ENCODE measurements at places on chromosomes 6 and 20. TPM values are rescaled to one million over a fixed set of nuclear protein-coding genes. Genes with fewer than 3 reads are reported as not detected.

DEFB124 gene
- not detected for total RNA-seq

CLPSL2 gene
- total RNA-seq: not detected

PTP4A1 gene
- 107 TPM for total RNA-seq

ADGRG6 gene
- 0.35 TPM for total RNA-seq

SIGLEC1 gene
- 0.24 TPM for total RNA-seq

MPC1 gene
- total RNA-seq: 36.3 TPM

BPIFB3 gene
- total RNA-seq: not detected

OPRM1 gene
- total RNA-seq: not detected

LY6G6C gene
- total RNA-seq: not detected

NEDD9 gene
- 39.9 TPM for total RNA-seq

ABHD16B gene
- total RNA-seq: not detected

RAD21L1 gene
- not detected for total RNA-seq

SLC44A4 gene
- not detected for total RNA-seq

TCP11 gene
- not detected for total RNA-seq

ZNF335 gene
- 38.3 TPM for total RNA-seq

ATP9A gene
- 2.0 TPM for total RNA-seq

DYNLT2 gene
- total RNA-seq: 1.4 TPM

TFAP2A gene
- not detected for total RNA-seq

TUBB2B gene
- total RNA-seq: 0.13 TPM

DNA sequence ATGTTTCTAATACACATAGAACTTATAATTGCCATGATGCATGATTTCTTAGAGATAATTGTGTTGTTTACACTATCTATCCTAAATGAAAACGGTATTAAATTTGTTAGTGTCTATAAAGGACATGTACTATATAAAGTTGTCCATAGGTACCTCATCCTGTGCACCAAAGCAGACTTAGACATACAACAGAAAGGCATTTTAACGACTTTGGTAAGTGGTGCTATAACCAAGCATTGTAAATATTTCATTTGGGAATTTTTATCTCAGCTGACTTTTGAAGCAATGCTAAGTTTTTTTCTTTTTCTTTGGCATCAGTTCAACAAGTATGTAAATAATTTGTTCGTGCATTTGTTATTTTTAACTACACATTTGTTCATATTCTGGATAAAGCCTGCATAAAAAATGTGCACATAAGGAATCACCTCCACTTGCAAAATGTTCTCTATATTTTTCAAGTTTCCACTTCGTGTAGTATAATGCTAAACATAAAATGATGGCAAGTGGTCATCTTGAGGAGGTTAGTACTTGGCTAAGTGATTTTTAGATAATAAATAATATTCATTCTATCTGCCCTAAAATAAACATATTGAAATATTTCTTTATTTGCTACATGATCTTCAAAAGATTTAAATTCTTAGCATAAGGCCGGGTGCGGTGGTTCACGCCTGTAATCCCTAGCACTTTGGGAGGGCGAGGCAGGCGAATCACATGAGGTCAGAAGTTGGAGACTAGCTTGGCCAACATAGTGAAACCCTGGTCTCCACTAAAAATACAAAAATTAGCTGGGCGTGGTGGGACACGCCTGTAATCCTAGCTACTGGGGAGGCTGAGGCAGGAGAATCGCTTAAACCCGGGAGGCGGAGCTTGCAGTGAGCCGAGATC lies 6.3 kb upstream of the GJA1 start:
- H3K27ac ChIP-seq: no peak overlapping the region
- H3K36me3 ChIP-seq: no peaks in the 10 kb centered on the region
- no peak for DNase-seq
- no peaks in the 10 kb centered on the region for H3K4me1 ChIP-seq

- H3K4me1 ChIP-seq: no peaks in the 10 kb centered on the region
- no peaks in the 10 kb centered on the region for H3K36me3 ChIP-seq
- no peaks in the 10 kb centered on the region for H3K27me3 ChIP-seq
- no peak overlapping the region for H3K4me3 ChIP-seq
Observed at GRCh38 chr6:134882426-134883038, 67.4 kb downstream of the ALDH8A1 start.

DNA sequence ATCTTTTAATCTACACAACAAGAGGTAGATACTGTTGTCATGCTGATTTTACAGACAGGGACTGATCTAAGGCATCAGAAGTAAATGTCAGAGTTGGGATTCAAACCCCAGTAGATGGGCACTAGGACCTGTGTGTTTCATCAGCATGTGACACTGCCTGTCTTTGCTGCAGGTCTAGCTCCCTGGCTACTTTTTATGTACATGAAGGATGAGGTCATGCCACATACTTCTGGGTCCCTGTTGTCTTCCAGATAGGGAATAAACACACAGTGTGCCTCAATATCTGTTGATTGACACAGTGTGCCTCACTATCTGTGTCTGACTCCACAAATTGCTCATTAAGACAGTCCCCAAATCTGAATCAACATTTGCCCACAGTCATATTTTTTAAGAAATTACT lies 106.9 kb downstream of the TFAP2B start:
- no peak for DNase-seq
- H3K4me3 ChIP-seq: no peak overlapping the region
- no peaks in the 10 kb centered on the region for H3K27me3 ChIP-seq
- H3K27ac ChIP-seq: no peak overlapping the region
- H3K4me1 ChIP-seq: no peaks in the 10 kb centered on the region

DNA sequence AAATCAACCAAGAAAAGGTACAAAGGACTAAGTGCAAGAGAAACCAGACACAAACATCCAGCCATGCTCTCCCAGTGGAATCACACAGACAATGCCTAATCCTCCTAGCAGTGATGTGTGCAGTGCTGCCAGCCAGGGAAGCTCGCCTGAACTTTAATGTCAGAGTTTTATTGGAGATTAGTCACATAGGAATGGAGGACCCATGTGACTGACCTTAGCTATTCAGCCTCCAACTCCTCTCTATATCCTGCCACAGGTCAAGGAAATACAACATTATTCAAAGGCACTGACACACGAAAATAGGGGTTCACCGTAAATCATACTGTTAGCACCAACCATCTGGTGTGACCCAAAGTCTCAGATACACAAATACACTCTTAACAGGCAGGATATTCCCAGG lies 684.6 kb downstream of the DOK5 start:
- H3K27me3 ChIP-seq: no peaks in the 10 kb centered on the region
- H3K4me1 ChIP-seq: no peaks in the 10 kb centered on the region
- no peak for DNase-seq

- H3K4me1 ChIP-seq: no peaks in the 10 kb centered on the region
- H3K27me3 ChIP-seq: no peaks in the 10 kb centered on the region
- no peak overlapping the region for H3K27ac ChIP-seq
- no peak overlapping the region for H3K4me3 ChIP-seq
Observed at GRCh38 chr6:3898265-3898994, 49.3 kb downstream of the FAM50B start.

- H3K36me3 ChIP-seq: peaks cover 12% of the 10 kb centered on the region
- no peaks in the 10 kb centered on the region for H3K27me3 ChIP-seq
- no peak overlapping the region for H3K27ac ChIP-seq
Observed at GRCh38 chr20:58696411-58696961, 3.9 kb downstream of the NPEPL1 start.

GRCh38 chr6:4295783-4296155 lies 160.4 kb upstream of the ECI2 start:
- H3K36me3 ChIP-seq: no peaks in the 10 kb centered on the region
- no peak for DNase-seq
- no peak overlapping the region for H3K4me3 ChIP-seq
- H3K27ac ChIP-seq: no peak overlapping the region
- H3K27me3 ChIP-seq: no peaks in the 10 kb centered on the region

DNA sequence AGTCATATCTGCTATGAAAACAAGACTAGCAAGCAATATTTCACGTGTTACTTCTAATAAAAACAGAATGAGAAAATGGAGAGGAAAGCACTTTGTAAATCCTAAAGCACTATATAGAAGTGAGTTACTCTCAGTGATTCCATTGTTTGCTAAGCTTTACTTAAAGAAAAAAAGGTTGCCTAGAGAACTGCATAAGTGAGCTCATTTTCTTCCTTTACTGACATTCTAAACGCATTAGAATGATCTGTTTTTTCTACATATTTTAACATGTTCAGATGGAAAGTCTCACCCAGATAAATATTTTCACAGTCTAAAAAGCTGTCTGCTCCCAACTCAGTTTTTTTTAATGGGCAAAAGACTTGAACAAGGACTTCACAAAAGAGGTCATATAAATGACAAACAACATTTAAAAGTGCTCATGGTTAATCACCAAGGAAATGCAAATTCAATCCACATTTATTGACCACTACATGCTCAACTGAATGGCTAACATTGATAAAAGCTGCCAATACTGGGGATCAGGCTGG lies 52.9 kb upstream of the AKAP12 start:
- no peak overlapping the region for H3K27ac ChIP-seq
- no peak for DNase-seq
- H3K4me1 ChIP-seq: no peaks in the 10 kb centered on the region
- H3K36me3 ChIP-seq: no peaks in the 10 kb centered on the region
- H3K27me3 ChIP-seq: no peaks in the 10 kb centered on the region

GRCh38 chr6:87274660-87275274 lies 47.6 kb upstream of the SMIM8 start:
- H3K27ac ChIP-seq: no peak overlapping the region
- no peaks in the 10 kb centered on the region for H3K36me3 ChIP-seq
- H3K4me1 ChIP-seq: peaks cover 4% of the 10 kb centered on the region
- no peak for DNase-seq

GRCh38 chr6:26383624-26384417 lies 913 bp downstream of the BTN2A2 start:
- H3K4me1 ChIP-seq: peaks cover 12% of the 10 kb centered on the region
- H3K36me3 ChIP-seq: no peaks in the 10 kb centered on the region

- H3K36me3 ChIP-seq: no peaks in the 10 kb centered on the region
- no peak overlapping the region for H3K27ac ChIP-seq
- H3K27me3 ChIP-seq: no peaks in the 10 kb centered on the region
- DNase-seq: no peak
- no peaks in the 10 kb centered on the region for H3K4me1 ChIP-seq
- H3K4me3 ChIP-seq: no peak overlapping the region
Observed at GRCh38 chr6:41355952-41356351, 20.5 kb downstream of the NCR2 start.

GRCh38 chr6:42255050-42255449 lies 37.4 kb upstream of the MRPS10 start:
- no peaks in the 10 kb centered on the region for H3K4me1 ChIP-seq
- H3K27me3 ChIP-seq: no peaks in the 10 kb centered on the region
- DNase-seq: no peak
- no peak overlapping the region for H3K27ac ChIP-seq
- no peak overlapping the region for H3K4me3 ChIP-seq

DNA sequence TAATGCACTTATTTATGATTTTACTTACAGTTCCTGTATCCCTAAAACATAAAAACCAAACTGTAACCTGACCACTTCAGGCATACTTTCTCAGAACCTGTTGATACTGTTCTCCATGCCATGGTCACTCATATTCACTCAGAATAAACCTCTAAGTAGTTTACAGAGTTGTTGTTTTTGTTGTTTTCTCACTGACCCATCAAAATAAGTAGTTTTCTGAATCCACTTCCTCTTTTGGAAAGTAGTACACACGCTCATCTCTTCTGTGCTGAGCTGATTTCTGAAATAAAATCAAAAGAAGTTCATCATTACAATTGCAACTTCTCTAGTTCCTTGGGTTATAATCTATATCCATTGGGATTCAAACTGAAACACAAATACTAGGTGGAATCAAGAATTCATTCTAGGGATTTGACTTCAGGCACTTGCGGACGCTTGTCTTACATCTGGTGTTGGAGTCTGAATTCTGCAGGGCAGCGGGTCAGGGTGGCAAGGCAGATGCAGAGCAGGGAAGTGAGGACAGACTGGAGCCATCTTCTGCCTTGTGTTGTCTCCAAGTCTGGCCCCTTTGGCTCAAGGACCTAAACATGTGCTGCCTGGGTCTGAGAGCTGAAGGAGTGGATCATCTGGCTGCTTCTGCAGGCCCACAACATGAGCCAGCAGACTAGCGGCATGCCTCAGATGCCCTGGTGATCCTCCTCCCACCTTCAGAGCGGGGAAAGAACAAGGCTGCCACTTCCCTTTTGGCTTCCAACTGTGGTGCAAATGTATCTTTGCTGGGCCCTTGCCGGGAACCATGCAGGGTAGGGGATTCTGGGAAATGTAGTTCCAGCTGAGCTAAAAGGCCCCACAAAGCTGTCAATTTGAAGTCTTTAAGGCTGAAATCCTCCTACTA lies 167.9 kb upstream of the MYLIP start:
- H3K36me3 ChIP-seq: no peaks in the 10 kb centered on the region
- no peaks in the 10 kb centered on the region for H3K27me3 ChIP-seq
- no peaks in the 10 kb centered on the region for H3K4me1 ChIP-seq

- H3K27ac ChIP-seq: no peak overlapping the region
- no peak for DNase-seq
- no peaks in the 10 kb centered on the region for H3K27me3 ChIP-seq
- H3K4me3 ChIP-seq: no peak overlapping the region
- H3K36me3 ChIP-seq: no peaks in the 10 kb centered on the region
Observed at GRCh38 chr6:25564943-25565342, 87.1 kb upstream of the SCGN start.

- peaks cover 6% of the 10 kb centered on the region for H3K36me3 ChIP-seq
- H3K27me3 ChIP-seq: no peaks in the 10 kb centered on the region
- H3K4me1 ChIP-seq: no peaks in the 10 kb centered on the region
- H3K27ac ChIP-seq: no peak overlapping the region
- H3K4me3 ChIP-seq: no peak overlapping the region
Observed at GRCh38 chr6:167925026-167925425, 72.4 kb upstream of the KIF25 start.

GRCh38 chr6:167839343-167839742 lies 12.6 kb downstream of the AFDN start:
- no peak for DNase-seq
- no peaks in the 10 kb centered on the region for H3K27me3 ChIP-seq
- H3K4me1 ChIP-seq: no peaks in the 10 kb centered on the region
- no peaks in the 10 kb centered on the region for H3K36me3 ChIP-seq

- H3K4me1 ChIP-seq: no peaks in the 10 kb centered on the region
- DNase-seq: no peak
- no peaks in the 10 kb centered on the region for H3K36me3 ChIP-seq
- no peak overlapping the region for H3K4me3 ChIP-seq
- H3K27me3 ChIP-seq: no peaks in the 10 kb centered on the region
- H3K27ac ChIP-seq: no peak overlapping the region
Observed at GRCh38 chr6:87798393-87799278, 96.6 kb upstream of the AKIRIN2 start.

DNA sequence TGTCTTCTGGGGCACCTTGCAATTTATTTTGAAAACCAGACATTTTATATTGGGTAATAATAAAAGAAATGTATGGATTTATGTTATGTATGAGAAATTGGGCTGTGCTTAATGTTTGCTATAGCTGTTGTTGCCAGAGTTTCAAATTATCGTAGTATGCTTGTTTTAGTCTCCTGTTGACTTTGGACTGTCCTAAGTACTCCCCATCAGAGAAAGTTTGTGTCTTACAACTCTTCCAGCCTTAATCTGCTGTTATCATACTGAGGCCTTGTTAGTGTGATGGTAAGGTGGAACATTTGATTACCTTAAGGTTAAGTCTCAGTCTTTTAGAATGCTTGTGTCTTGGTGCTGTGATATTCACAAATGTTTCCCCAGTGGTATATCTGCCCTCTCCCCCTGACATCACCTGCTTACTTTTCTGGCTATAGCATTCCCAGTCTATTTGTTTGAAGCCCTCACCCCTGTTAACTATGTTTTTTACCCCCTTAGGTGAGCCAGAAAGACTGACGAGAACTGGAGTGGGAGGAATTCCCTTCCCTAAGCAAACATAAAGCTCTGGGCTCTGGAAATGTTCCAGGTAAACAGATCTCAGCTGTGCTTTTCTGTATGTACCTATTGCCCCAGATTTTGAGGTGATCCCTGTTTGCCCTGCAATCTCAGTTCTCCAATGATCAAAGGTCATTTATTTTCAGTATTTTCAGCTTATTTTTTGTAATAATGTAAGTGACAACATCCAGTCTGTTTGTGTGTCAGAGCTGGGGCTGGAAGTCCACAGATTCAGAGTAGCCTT lies 581.1 kb upstream of the CITED2 start:
- H3K27ac ChIP-seq: no peak overlapping the region
- H3K4me3 ChIP-seq: no peak overlapping the region
- no peaks in the 10 kb centered on the region for H3K36me3 ChIP-seq
- no peaks in the 10 kb centered on the region for H3K27me3 ChIP-seq
- H3K4me1 ChIP-seq: no peaks in the 10 kb centered on the region

Data from CD8-positive, alpha-beta memory T cell (primary cell).